ENCODE measurements at places on chromosomes 1 and 21.

- no peak for DNase-seq
These were observed 27.5 kb upstream of the ZFP69B start for GRCh38 chr1:40422630-40423263.

DNA sequence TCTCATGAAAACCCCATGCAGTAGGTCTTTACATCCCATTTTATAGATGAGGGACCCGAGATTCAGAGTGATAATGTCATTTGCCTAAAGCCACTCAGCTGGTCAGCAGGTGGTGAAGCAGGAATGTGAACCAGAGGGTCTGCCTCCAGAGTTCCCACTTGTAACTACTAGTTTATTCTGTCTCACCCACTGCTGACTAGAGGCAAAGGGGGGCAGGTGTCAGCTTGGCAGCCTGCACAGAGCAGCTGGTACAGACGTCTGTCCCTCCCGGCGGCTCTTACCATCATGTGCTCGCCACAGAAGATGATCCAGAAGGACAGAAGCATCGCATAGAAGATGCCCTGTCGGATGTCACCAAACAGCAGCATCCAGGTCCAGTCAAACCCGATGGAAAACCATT, 82.4 kb downstream of the WLS start:
- DNase-seq: no peak

DNA sequence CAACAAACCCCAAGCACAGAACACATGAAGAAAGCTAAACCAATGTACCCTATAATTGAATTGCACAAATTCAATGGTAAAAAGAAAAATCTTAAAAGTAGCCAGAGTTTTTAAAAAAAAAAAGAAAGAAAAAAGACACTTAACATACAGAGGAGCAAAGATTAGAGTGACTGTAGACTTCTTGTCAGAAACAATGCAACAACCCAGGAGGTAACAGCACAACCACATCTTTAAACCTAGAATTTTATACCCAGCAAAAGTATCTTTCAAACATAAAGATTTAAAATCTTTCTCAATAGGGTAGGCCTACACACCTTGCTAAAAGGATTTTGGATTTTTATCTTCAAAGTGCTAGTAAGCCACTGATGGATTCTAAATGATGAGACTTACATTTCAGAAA, 64.4 kb downstream of the PHTF1 start:
- DNase-seq: no peak

GRCh38 chr1:25743164-25744139, 56.5 kb upstream of the SELENON start:
- no peak for DNase-seq

DNA sequence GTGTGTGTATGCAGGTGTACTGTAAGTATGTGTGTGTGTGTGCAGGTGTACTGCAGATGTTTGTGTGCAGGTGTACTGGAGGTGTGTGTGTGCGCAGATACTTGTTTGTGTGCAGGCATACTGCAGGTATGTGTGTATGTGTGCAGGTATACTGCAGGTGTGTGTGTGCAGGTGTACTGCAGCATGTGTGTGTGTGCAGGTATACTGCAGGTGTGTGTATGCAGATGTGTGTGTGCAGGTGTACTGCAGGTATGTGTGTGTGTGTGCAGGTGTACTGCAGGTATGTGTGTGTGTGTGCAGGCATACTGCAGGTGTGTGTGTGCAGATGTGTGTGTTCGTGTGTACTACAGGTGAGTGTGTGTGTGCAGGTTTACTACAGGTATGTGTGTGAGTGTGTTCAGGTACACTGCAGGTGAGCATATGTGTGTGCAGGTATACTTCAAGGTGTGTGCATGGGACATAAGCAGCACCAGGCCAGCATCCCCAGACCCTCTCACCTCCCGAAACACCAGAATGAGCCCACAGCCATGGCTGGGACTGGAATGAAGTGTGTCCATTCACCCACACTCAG, 97.5 kb downstream of the DMRTB1 start:
- DNase-seq: no peak

DNA sequence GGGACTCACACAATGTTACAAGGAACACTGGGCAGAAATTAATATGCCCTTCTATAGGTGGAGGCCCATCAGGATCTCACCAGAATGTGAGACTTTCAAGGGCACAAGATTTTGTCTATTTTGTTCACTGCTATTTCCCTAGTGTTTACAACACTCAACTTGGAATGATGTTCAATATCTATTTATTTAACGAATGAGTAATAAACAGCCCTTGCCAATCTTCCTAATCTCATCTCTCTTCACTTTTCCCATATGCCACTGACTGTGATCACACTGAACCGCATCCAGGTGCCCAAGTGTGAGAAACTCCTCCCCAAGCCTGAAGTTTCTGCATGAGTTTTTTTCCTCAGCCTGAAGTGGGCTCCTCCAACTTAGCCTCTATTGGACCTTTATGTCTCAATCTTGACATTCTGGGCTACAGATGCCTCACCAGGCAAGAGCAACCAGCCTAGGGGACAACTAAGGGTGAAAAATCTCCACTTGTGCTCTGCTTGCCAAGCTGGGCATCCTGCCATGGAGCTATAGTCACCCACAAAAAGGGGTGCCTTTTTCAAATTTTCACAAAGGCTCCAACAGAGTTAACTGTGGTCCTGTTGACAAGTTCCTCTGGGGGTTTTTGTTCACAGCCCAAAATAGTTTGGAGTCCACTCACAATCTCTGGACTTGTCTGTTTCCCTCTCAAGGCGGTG, 105.6 kb downstream of the PLPP3 start:
- DNase-seq: no peak

- DNase-seq: no peak
These were observed 94.0 kb upstream of the KIF26B start for GRCh38 chr1:245060684-245061374.

GRCh38 chr1:25861316-25862286, 2.3 kb upstream of the AUNIP start:
- DNase-seq: no peak

DNA sequence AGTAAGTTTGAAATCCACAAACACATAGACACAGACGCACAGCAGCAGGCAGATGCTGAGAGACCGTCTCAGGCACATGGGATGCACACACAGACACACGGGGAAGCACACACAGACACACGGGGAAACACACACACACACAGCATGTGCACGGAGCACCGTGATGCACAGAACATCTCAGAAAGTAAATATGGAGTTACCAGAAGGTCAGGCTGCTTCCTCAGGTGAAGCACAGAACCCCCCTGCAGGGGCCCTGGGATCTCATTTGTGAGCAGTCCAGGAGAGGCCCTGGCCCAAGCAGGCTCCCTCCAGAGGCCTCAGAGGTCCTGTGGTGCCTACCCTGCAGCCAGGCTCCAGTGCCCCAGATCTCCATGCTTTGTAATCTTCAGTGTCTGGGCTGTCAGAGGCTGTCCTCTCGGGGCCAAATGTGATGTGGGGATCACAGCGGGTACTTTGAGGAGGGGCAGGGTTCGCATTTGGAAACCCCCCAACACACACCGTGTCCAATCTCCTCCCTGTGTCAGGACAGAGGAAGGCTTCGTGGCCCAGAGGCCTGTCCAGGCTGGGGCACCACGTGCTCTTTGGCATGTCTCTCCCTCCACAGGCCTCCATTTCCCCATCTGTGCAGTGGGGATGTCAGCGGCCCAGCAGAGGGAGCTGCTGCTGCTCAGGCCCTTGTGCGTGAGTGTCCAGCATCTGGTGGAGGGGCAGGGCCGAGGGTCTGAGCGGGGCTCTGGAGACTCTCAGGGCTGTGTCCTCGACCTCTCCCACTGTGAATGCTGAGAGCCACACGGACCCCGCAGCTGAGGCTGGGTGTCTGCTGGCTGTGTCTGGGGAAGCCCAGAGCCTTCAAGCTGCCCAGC, 23.0 kb upstream of the PRSS38 start:
- no peak for DNase-seq

DNA sequence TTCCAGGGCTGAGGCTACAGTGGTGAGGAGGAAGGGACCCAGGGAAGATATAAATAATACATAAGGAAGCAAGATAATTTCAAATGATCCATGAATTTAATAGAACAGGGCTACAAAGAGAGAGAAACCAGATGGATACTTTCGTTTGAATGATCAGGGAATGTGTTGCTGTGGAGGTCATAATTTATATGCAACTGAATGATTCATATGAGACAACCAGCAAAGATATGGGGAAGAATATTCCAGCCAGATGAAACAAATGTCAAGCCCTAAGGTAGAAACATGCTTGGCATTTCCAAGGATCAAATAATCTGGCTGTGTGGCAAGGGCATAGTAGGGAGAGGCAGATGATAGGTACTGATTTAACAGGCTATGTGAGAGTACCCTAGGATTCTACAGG, 84.8 kb upstream of the ZC3H11B start:
- no peak for DNase-seq

DNA sequence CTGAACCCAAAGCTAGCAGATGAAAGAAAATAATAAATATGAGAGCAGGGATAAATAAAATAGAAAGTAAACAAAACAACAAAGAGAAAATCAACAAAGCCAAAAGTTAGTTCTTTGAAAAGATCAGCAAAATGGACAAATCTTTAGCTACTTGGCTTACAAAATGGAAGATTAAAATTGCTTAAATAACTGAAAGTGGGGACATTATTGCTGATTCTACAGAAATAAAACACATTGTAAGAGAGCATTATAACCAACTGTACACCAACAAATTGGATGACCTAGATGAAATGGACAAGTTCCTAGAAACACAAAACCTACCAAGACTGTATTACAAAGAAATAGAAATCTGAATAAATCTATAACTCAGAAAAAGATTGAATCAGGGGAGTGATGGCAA, 238.3 kb upstream of the C1orf87 start:
- DNase-seq: no peak

DNA sequence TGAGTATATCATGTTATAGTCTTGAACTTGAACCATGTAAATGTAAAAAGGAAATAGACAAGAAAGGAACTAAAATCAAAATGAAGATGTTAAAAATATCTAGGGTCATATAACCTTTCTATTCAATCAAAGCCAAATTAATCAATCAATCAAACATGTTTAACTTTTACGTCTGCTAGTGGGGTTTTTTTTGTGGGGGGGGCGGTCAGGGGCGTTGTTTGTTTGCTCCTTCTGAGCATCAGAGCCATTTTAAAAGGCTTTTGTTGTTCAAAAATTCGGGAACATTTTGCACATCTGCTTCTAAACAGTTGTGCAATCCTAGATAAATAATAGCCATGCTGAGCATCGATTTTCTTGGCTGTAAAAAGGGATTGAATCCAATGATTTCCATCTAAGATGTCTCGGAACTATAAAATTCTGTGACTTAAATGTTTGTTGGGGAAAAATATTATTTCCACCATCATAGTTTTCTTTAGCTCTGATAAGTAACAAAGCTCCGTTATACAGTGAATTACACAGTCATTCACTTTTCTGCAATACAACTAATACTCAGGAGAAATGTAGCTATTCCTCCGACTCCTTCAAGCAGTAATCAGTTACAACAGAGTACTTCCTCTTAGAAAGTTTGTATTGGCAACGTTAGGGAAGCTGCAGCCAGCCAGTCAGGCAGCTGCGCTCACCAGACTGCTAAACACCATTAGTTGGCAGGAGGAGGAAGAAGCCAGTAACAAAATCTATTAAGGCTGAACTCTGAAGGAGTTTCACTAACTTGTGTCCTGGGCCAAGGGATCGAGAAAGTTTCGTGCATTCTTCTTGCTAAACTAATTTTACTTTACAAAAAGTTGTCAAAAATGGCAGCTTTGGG, 2.2 kb downstream of the SPATA6 start:
- DNase-seq: no peak

DNA sequence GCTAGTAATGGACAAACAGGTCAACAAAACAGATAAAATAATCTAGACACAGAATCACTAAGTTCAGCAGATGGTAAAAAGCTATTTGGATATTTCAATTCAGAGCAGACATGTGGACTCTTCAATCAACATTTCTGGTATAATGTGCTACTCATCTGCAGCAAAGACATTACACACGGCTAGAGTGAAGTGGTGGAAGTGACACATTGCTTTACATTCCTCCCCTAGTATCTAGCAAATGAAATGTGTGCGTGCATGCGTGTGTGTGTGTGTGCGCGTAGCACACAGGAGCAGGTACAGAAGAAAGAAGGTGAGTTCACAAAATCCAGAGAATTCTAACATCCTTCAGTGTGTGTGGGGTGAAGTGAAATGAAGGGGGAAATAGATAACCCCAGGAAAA, 8.3 kb downstream of the AHCTF1 start:
- DNase-seq: no peak

DNA sequence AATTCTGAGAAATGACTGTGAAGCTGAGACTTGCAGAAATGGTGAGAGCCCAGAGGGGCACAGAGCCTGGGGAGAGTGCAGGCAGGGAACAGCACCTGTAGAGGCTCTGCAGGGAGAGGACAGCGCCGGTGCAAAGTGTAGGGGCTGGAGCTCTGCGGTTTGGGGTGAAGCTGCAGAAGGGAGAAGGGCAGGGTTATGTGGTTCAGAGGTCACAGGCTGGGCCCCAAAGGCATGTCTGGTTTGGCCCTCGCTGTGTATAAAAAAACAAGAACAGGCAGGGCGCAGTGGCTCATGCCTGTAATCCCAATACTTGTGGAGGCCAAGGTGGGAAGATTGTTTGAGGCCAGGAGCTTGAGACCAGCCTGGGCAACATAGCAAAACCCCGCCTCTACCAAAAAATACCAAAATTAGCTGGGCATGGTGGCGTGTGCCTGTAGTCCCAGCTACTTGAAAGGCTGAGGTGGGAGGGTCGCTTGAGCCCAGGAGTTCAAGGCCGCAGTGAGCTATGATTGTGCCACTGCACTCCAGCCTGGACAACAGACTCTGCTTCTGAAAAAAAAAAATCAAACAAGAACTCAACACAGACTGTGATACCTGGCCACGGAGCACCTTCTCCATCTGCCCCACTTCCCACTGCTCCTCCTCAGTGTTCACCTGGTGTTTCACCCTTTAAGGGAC, 29.1 kb downstream of the SERINC2 start:
- no peak for DNase-seq

DNA sequence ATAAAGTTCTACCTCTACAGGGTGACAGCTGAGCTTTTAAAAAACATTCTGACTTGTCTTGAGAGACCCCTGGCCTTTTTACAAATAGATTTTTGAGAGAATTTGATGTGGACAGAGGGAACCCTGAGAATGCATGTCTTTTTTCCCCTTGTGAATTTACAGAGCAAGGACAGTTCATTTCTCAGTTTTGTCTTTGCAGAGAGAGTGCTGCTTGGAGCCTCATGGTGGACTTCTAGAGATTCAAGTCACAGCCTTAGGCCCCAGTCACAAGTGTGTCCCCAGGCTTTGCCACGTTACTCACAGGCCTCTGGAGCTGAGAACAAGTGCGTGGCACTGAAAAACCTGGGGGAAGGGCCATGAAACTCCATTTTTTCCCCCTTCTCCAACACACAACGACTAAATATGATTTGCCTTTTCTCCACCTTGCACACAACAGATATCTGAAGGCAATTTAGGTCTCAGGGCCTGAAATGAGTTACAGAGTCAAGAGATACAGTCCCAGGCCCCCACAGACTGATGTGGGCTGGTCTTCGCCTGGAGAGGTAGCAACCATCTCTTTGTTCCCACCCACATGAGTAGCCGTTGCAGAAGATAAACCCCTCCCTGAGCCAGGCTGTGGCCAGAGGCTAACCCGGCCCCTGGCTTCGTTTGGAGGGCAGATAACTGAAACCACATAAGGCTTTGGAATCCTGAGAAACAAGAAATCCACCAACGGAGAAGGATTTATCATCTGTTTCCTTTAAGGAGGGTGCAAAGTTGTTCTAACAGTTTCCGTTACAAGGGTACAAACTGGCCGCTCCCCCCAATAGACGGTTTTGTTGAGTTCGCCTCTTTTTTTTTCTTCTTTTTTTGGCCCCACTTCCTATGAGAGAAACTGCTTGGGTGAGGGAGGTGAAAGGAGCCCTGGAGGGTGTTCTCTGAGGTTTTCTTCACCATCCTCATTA, 1.0 kb upstream of the PIGV start:
- DNase-seq: no peak

- DNase-seq: no peak
These were observed 6.8 kb upstream of the KIF17 start for GRCh38 chr1:20724364-20725188.

GRCh38 chr21:44551340-44551961, at the start of gene KRTAP10-2:
TSS of gene KRTAP10-2 (minus strand) at chr21:44551505. CDS start at chr21:44551458, 47 bp downstream.
- DNase-seq: no peak

All from stimulated activated CD4-positive, alpha-beta T cell treated with anti-CD3 and anti-CD28 coated beads, Interleukin-1b, Interleukin-23, amount 100 ng/mL, for 1 hour (primary cell).